ENCODE measurements at places on chromosomes 5 and 9.

- DNase-seq: no peak
Measured at GRCh38 chr5:81553567-81554212, 159.8 kb upstream of the ACOT12 start.

DNA sequence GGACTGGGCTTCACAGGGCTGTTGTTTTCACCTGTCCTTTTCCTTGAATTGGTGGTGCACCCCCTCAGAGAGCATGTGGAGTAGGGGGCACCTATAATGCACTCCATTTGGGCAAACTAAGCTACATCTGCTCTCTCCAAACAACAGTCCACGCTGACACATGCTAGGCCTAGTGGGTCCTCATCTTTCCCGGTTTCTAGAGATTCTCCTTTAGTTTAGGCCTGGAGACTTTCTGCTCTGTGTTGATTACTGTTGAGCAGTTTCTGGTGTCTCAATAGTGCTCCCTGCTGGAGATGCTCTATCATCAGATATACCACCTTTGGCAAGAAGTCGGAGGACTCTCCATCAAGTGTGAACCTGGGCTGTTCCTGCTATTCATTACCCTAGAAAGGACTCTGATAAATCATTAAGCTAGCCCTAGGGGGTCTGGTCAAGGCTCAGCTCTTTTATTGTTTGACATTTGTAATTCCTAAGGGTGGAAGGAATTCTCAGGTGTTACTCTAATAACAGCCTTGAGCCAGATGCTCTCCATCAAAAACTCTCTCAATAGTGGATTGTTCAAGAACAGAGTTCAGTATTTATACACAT is 64.0 kb upstream of the FYB1 start:
- DNase-seq: peak; percentile 17

- DNase-seq: no peak
Measured at GRCh38 chr5:172178991-172179989, 8.7 kb downstream of the STK10 start.

GRCh38 chr5:53991942-53992341 is 318.4 kb downstream of the ARL15 start:
- DNase-seq: no peak

DNA sequence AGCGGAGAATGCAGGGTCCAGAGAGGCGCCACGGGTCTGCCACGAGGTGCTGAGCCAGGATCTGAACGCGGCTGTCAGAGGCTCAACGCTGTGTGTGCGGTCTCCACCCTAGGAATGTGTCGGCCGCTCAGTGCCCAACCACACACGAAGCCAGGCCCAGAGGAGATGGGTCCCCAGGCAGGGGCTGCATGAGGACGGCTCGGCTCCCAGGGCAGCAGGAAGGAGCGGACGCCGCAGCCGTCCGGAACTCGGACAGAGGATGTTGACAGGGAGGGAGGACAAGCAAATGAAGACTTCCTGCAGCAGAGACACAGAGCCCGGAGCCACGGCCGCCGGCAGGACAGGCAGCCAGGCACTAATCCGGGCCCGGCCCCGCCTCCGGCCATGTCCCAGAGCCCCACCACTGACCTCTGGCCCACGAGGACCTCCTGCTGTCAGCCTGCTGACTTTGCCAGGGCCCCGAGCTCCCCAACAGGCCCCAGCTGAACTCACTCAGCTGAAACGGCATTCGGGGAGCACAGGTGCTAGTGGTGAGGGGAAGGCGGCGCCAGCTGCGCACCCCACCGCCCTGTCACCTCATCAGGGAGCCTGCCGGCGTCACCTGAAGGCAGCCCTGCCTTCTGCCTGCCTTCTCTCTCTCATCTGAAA is 12.7 kb downstream of the VAV2 start:
- DNase-seq: no peak

- no peak for DNase-seq
Measured at GRCh38 chr9:76744336-76744735, 19.9 kb upstream of the PCA3 start.

- no peak for DNase-seq
Measured at GRCh38 chr9:91741522-91741921, 208.5 kb downstream of the ROR2 start.

DNA sequence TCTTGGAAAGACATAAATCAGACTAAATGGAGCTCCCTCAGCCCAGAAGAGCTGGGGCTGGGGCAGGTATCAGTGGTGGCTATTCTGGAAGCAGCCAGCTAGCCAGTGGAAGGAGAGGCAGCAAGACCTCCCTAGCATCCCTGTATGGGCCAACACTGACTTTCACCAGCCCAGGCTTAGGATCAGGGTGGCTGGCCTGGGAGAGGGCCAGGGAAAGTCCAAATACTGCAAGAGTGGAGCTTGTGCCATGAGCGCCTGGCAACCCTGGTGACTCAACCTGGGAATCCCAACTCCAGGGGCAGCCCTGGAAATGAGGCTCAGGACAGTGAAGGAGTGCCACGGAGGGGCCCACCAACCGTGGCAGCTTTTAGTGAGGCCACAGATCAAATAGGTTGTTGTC is 7.6 kb upstream of the IRF1 start:
- DNase-seq: no peak

DNA sequence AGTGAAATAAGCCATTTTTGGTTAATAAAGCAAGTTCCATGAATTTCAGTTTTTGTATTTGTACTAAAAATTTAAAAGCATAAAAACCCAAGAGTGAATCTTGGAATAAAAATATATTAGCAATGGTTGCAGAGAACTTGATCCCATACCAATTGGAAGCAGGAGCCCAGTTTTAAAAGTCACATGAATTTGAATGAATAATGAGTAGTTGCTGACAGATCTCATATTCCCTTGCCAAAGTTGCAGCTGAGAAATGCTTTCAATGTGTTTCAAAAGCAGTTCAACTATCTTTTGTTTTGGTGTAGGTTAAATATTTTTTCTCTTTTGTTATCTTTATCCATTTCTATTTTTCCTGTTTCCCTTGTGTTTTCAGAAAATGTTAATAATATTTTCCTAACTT is 818.6 kb downstream of the CDH18 start:
- no peak for DNase-seq

GRCh38 chr5:140007311-140007710 is 35.8 kb downstream of the NRG2 start:
- no peak for DNase-seq

GRCh38 chr5:57887851-57888621 is 405.4 kb upstream of the ACTBL2 start:
- DNase-seq: no peak

GRCh38 chr5:175576591-175576990 is 81.3 kb upstream of the HRH2 start:
- no peak for DNase-seq

DNA sequence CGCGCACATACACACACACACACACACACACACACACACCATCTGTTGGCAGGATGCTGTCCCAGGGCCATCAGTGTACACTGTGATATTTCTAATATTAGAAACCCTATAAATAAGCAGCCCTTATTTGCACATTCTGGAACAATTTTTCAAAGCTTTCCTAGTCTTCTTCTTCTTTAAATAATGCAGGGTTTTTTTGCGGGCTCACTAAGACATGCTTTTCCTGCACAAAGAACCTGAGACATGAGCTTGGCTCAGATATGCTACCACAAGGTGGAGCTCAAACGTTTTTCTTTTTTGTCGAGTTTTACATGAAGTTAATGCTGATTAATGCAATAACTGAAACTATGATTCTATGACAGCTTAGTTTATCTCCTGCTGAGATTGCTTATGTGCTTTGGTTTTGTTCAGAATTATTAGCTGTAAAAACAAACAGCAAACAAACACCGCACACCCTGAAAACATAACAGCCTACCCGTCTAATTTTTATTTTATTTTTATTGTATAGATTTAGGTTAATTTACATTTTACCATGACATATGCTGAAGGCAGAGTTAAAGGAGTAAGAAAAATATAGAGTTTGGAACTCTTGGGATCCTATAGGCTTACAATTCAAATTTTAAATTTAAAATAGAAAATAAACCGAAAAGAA is 95.8 kb downstream of the ALDH1A1 start:
- peak; percentile 24 for DNase-seq

DNA sequence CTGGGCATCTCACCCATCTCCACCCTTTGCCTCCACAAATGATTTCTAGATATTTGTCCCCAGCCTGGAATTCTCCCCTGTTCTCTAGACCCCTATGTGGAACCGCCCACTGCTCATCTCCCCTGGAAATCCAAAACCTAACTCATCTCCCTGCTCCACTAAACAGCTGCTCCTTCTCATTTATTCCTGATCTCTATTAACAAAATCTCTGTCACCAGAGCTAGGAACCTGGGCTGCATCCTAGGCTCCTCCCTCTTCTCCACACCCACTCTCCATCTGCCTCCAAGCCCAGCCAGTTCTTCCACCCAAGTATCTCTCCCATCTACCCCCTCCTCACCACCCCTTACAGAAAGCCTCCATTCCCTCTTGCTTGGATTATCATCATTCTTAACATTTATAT is 24.0 kb upstream of the SYNPO start:
- no peak for DNase-seq

DNA sequence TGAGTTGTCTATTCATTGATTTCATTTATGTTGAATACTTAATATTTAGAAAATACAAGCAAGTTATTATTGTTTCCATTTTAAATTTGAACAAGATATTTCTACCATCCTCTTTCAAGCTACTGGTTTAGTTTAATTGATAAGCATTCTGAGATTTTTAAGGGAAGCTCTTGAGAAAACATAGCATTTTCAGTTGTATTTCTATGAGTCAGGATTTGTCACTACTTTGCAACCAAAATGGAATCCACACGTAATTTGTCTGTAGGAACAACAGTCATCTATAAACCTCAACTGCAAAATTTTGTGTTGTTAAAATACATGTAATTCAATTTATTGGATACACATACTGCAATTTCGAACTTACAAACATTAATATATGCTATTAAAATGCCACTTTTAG is 74.0 kb downstream of the PRR16 start:
- DNase-seq: no peak

DNA sequence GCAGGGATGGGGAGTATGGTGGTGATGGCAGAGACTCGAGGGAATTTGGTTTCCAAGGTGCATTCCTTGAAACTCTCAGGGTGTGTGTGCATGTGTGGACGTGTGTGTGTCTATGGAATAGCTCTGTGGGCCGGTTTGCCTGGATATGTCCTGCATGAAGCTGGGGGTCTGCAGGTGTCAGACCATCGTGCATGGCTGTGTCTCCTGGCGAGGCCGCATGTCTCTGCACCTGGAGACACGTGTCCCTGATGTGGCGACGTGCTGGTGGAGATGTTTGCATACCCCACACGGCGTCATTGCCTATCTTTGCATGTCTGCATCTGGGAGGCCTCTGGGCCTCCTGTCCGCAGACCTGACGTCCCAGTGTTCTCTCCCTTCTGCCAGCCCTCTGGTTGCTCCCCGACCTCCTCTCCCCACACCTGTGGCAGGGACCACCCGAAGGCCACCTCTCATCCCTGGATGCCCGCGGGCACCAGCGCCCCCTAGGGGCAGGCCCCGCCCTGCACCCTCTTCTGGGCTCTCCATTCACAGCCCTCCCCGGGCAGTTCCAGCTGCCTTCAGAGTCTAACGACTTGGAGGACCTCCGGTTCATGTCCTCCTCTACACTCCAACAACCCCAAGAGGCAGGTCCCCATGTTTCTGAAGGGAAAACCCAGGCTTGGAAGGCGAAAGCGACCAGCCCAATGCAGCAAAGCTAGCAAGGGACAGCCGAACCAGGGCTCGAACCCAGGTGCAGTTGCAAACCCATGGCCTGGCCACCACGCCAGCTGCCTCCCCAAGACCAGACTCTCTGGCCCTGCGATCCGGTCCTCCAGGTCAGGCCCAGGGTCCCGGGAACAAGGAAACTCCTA is 88.6 kb downstream of the LMX1B start:
- no peak for DNase-seq

- no peak for DNase-seq
Measured at GRCh38 chr5:59709346-59709821, 184.1 kb downstream of the PDE4D start.

DNA sequence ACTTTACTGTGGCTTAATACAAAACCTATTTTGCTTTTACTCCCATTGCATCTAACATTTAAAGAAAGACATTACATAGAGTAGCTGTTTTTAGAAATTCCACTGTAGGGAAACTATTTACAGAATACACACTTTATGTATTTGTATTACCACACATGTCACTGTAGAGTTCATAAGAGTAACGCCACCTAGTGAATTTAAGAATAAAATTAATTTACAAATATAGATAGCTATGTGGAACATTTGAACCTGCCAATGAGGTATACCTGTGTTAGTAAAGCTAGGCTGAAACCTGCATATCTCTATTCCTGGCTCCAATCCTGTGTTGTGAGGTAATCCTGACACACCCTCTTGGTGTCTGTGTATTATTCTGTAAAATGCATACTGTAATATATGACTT is 234.4 kb downstream of the MAST4 start:
- DNase-seq: no peak

DNA sequence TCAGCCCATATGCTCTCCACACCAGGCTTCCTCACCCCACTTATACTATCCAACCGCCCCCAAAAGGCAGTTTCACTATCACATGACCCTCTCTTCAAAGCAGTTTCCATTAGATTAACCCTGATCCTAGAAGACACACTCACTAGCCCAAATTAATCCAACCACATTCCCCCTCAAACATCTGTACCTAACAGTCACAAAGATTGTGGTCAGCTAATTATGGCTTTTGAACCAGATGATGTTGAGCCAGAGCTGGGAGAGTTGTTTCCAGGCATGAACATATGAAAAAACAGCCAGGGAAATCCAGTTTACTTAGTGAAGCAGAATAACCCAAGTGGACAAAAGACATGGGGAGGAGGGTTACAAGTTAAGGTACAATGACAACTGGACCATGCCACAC is 131.2 kb downstream of the SPOCK1 start:
- no peak for DNase-seq

- DNase-seq: no peak
Measured at GRCh38 chr5:90184764-90185163, 224.8 kb downstream of the CETN3 start.

DNA sequence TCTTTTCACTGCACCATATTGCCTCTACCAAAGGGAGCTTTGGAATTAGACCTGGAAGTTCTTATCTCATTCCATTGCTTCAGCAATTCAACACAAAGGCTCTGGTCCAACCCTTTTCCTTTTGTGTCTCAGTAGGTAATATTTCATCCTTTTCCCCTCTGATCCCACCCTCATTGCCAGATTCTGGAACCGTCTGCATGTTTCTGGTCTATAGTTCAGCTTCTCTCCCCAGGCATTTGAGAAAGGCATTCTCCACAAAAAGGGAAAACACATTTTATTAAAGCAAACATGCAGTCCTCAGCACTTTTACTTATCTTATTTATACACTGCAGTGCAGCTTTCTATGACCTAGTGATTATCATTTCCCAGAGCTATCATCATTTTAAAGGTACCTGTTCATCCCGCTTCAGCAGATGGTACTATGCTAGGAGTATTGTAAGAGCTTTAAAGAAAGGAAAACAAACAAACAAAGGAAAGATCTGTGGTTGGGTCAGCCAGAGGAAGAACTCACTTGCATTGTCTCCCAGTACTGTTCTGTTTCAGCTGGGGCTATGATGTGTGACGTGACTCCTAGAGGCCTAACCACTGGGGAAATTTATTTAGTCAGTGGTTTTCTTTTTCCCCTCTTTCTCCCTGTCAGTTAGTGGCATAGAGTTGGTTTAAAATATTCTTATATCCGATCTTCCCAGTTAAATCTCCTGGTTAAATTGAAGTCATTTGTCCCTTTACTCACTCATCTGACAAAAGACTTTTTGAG is 269.2 kb downstream of the TMEM38B start:
- DNase-seq: no peak
